H7 (cell line): ENCODE measurements at places on chromosomes 3 and 15. TPM values are rescaled to one million over a fixed set of nuclear protein-coding genes. Genes with fewer than 3 reads are reported as not detected.

RBP2 gene
- total RNA-seq: not detected in 2 replicates

AP3B2 gene
- 10.4 and 11.6 TPM in 2 replicates for total RNA-seq

CLDN16 gene
- total RNA-seq: 0.96 and 1.6 TPM in 2 replicates

BCHE gene
- 2.9 and 7.5 TPM in 2 replicates for total RNA-seq

SEMA3G gene
- 1.1 and 2.2 TPM in 2 replicates for total RNA-seq

C2CD4B gene
- total RNA-seq: 0.07 and 0.31 TPM in 2 replicates

CMTM8 gene
- total RNA-seq: 1.7 and 4.2 TPM in 2 replicates

NR1I2 gene
- total RNA-seq: 0.87 and 1.6 TPM in 2 replicates

LARP6 gene
- 22.9 and 25.1 TPM in 2 replicates for total RNA-seq

CPN2 gene
- 0.21 TPM in 1 of 2 replicates, not detected in the other for total RNA-seq

OGG1 gene
- total RNA-seq: 17.7 and 29.3 TPM in 2 replicates

EXOG gene
- 3.5 and 5.6 TPM in 2 replicates for total RNA-seq

ARRDC4 gene
- total RNA-seq: 1.0 and 4.1 TPM in 2 replicates

AADACL2 gene
- total RNA-seq: not detected in 2 replicates

ZNF385D gene
- 0.11 and 0.17 TPM in 2 replicates for total RNA-seq

CCDC13 gene
- total RNA-seq: 0.48 TPM in 1 of 2 replicates, not detected in the other

ZNF860 gene
- 0.85 and 1.5 TPM in 2 replicates for total RNA-seq

TMCO5A gene
- not detected in 2 replicates for total RNA-seq

CP gene
- 0.21 and 0.59 TPM in 2 replicates for total RNA-seq

PLSCR5 gene
- not detected in 2 replicates for total RNA-seq

EFCAB12 gene
- 0.10 and 0.44 TPM in 2 replicates for total RNA-seq

STRC gene
- total RNA-seq: 0.03 and 0.55 TPM in 2 replicates

ITGA11 gene
- total RNA-seq: 0.03 and 0.07 TPM in 2 replicates

GADL1 gene
- not detected in 2 replicates for total RNA-seq

MUC20 gene
- 0.52 and 0.69 TPM in 2 replicates for total RNA-seq

PML gene
- 23.2 and 24.9 TPM in 2 replicates for total RNA-seq

AMT gene
- total RNA-seq: 48.1 and 60.4 TPM in 2 replicates

UBE2E1 gene
- 138 and 159 TPM in 2 replicates for total RNA-seq
